ENCODE measurements at places on chromosomes 5 and 9. TPM values are rescaled to one million over a fixed set of nuclear protein-coding genes. Genes with fewer than 3 reads are reported as not detected.

DNA sequence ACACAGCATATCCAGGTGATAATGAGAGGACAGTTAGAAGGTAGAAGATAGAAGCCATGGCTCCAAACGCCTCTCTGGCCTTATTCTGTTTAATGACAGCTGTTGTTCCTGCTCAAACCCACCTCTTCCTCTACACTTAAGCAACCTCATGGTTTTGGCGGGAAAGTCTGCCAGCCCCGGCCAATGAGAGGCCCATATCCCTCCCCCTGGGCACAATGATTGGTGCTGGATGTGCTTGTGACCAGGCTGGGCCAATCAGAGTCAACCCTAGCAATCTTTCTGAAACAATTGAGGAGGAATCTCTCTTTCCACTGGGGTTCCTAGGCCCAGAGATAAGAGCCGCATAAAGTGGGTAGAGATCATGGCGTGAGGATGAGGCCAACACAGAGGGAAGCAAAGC is 4.8 kb upstream of the GFI1B start:
- no peak for DNase-seq

The KCNMB1 gene
- 23.2 TPM for total RNA-seq

- DNase-seq, result no peak
Observed at GRCh38 chr9:111148052-111149017, 110.1 kb upstream of the LPAR1 start.

GRCh38 chr9:38337181-38337580 is 55.3 kb upstream of the ALDH1B1 start:
- no peak for DNase-seq

DNA sequence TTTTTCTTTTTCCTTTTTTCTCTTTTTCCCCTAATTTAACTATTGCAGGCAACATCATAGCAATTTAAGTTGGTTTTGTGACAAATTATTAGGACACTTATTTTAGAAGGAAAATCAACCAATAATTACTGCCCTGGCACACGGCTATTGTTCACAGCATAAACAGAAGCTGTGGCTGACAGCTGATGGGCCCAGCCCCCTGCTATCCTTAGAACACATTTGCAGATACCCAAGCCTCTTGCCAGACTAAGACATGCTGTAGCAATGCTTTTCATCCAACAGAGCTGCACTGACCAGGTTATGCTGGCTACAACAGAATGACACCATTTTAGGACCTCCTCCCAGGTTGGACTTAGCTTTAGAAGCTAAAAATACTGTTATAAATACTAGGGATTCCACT is 852.7 kb upstream of the DMAC1 start:
- no peak for DNase-seq
